ENCODE measurements at places on chromosomes 2 and 18. TPM values are rescaled to one million over a fixed set of nuclear protein-coding genes. Genes with fewer than 3 reads are reported as not detected.

DNA sequence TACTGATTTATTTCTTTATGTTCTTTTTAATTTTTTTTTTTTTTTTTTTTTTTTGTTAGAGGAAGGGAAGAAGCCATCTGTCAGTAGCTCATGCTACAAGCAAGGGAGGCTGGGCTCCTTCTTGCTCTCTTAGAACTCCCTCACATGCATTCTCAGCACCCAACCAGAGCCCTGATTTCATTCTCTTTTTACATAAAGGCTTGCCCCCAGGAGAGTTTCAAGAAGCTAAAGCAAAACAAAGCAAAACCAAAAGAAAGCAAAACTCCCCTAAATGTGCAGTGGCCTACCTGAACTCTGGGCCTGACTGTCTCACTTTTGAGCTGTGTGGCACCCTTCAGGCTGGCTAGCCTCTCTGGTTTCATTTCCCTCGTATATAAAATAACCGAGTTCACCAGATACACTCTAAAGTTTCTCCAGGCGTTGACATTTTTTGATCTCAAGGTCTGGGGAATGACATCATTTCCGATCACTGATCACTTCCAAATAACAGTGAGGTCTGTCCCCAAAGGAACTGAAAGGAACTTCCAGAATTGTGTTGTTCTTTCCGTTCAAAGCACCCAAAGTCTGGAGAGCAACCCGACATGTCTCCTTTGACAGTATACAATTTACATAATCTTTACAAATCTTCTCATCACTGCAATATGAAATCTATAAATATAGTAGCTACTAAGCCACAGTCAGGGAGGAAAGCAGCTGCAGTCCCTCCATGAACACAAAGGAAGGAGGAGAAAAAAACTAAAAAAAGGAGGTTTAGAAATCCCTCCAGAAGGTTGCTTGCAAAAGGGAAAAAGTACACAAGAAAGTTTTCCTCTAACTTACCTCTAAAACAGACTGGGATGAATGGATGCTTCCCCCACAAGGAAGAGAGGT, 145.6 kb upstream of the NCK2 start:
- DNase-seq: no peak

The POTEI gene
- not detected for total RNA-seq

DNA sequence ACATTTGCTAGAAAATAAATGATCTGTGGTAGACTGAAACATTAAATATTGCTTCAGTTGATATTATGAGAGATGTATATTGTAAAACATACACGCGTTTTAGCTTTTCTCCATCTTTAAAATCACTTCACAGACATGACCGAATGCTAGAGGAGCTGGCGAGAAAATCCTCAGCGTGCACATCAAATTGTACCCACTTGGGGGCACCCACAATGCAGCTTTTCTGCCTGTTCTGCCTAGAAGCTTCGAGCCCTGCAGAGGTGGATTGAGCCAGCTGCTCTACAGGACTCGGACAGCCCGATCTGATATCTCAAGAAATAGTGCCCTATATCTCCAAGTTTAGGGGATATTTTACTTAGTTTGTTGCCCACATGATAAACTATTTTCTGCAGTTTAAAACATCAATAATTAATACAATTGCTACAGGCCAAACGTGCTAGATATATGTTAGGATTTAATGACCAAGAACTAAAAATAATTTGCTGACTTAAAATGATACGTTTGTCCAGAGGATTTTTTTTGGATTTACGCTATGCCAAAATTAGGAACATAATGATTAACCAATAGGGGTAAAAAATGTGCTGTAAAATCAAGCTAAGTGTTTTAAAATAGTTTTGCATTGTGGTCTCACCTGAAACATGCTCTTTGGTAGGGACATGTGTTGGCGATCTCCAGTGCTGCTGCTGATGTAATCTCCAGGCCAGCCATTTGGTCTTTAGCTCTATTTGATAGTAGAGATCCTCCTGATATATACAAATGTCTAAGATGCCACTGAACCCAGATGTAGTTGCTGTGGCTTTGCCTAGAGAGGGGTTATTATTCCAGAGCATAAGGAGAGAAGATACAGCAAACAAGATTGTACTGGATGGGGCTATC, 22.3 kb upstream of the ATP5MC3 start:
- DNase-seq: no peak

The EVX2 gene
- total RNA-seq: 0.11 TPM

DNA sequence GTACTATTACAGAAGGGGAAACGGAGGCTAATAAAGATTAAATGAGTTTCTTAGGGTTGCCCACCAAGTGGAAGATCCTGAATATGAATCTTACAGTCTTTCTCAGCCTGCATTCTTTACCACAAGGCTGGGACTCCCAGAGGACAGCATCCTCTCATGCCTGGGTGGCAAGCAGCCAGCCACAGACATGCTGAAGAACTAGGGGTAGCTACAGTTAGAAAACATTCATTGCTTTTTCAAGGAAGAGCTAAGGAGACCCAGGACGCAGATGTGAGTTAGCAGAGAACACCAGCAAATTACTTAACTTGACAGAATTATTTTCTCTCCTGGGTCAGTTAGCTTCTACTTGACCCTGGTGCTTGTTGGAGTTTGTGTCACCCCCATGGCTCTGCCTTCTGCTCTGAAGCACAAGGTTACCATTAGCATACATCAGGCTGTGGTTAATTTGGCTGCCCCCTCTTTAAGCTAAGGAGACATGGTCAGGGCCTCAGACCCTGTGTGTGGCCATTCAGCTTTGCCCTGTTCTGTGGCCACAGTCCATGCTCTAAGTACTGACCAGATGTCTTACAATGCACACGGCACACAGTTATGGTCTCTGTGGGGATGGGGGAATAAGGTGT, 132.3 kb upstream of the TNP1 start:
- no peak for DNase-seq

- no peak for DNase-seq
Observed at GRCh38 chr2:218920504-218920903, 39.0 kb upstream of the CDK5R2 start.

DNA sequence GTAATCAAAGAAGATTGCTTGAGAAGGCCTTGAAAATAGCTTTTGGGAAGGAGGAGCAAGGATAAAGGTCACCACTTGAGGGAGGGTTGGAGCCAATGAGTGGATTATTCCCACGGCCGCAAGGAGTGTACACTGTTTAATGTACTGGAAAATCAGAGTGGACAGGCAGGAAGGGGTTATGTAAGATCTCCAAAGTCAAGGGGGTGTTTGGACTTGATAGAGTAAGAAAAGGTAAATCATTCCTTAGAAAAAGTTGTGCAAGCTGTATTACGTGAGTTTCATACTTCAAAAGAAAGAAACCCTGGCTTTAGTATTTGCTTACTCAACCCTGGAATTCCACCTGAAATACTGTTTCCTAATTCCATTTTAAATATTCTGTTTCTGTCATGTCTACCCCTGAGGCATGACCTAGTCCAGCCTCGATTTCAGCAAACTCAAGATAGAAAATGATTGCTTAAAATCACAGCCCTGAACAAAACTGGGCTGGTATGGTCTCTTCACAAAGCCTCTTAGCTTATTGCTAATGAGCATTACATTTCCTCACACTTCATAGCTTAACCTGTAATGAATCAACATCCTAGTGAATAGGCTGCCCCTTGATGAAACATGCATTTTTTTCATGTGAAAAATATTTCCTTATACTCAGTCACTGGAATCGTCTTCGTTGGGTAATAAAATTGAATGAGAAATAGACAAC, 1.1 kb downstream of the MREG start:
- DNase-seq: no peak

GRCh38 chr18:55121397-55122170, 162.3 kb upstream of the CCDC68 start:
- DNase-seq: no peak

The FBLN7 gene
- 1.8 TPM for total RNA-seq

- DNase-seq: no peak
Observed at GRCh38 chr2:225233234-225233633, 166.3 kb upstream of the NYAP2 start.

DNA sequence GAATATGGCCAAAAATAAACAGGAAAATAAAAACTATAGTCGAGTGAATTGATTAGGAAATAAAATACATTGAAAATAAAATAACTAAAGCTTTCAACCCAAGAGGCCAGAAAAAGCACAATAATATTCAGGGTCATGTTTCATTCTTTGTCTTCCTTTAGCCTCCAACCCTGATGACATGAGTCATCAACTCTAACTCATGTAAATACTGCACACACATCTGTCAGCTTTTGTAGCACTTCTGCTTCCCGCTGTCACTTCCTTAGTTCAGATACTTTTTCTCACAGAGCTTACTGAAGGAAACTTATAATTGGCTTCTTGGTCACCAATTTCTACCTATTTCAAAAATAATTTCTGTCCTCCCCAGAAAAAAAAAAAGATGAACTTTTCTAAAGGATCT, 112.8 kb downstream of the UPP2 start:
- DNase-seq: no peak

The IGFBP5 gene
- total RNA-seq: 547 TPM

The WNT10A gene
- 0.17 TPM for total RNA-seq

- no peak for DNase-seq
Observed at GRCh38 chr18:54203914-54204313, 20.6 kb downstream of the MBD2 start.

DNA sequence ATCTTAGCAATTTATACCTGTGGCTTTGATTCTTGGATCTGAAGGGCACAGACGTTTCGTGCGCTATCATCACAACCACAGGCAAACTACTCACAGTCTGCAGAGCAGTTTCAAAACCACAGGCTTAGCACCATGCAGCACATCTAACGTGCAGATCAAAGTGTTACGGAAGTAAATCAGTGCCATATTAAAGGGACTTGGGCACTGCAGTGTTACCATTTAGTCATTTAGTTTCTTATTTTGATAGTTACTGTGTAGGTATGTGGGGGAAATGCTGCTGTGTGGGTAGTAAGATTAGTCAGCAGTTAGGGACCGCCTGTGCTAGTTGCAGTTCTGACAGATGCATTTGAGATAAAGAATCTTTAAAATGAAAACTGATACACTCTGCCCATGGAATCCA, 384.0 kb downstream of the NBAS start:
- no peak for DNase-seq
